ENCODE measurements at places on chromosomes 4 and X.

DNA sequence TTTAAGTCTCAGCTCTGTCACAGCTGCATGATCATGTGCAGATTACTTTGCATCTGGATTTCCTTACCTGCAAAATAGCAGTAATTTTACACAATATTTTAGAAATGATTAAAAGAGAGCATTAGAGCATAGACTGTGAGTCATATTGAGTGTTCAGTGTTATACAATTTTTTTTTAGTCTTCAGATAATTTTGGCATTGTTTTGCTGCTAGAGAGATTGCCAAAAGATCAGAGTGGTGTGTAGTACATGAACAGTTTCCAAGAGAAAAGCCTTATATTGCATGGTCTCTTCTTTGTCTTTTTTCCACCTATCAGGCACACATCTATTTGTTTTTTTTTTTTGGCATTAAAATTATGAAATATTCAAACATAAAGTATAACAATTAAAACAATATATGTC, 209.6 kb upstream of the TLL1 start:
- DNase-seq = no peak

GRCh38 chr4:78885598-78885997, 53.6 kb downstream of the PAQR3 start:
- DNase-seq = peak; percentile 8

DNA sequence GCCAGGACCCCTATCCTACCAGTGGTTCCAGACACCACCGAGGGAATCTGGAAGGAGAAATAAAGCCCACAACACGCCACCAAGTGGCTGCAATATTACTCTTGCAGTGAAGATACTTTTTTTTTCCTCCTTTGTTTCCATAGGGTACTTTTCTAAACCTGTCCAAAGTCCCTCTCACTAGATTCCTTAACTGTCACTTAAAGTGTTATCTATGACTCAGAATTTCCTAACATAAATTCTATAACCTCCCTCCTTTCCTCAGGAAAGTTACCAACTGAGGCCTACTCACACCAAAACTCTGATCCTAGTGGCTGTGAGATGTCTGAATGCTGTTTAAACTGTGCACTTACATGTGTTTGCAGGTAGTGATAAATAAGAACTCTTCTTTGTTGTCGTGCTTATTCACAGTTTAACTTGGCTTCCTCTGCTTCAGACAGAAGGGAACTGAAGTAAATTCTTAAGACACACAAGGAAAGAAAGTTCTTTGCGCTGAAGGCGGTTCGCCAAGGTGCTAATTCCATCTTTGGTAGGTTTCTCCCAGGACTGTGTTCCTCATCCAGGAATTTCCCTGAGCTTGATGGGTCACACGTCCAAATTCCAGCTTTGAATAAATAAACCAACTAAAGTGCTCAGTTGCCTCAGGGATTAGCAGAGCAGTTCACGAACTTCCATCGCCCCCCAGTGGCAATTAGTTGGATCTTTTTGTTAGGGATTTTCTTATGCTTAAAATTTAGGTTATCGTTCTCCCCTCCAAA, 10.7 kb upstream of the HCCS start:
- peak; percentile 18 for DNase-seq

DNA sequence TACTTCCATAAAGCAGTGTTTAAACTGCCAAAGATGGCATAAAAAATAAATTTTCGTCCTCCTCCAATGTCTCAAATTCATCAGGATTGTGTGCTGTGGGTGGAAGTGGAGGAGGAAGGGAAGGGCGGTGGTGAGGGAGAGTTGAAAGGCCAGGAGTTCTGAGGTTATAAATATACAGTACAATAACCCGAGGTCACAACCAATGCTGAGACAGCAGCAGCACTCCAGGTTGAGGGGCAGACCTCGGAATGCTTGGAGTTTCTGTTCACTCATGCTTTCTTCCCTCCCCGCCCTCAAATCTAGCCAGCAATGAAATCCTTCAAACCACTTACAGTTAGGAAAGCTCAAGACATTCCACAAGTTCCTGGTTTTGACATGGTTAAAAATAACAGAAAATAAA, 134.0 kb upstream of the SMAD1 start:
- DNase-seq = no peak

- peak; percentile 41 for DNase-seq
These were observed 777.3 kb upstream of the GALNTL6 start for GRCh38 chr4:171035909-171036308.

DNA sequence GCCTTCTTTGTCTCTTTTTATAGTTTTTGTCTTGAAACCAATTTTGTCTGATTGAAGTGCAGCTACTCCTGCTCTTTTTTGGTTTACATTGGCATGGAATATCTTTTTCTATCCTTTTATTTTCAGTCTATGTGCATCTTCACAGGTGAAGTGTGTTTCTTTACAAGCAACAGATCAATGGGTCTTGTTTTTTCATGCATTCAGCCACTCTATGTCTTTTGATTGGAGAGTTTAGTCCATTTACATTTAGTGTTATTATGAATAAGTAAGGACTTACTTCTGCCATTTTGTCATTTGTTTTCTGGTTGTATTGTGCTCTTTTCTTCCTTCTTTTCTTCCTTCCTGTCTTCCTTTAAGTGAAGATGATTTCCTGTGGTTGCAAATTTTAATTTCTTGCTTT, 224.4 kb downstream of the SLC39A8 start:
- DNase-seq = no peak

DNA sequence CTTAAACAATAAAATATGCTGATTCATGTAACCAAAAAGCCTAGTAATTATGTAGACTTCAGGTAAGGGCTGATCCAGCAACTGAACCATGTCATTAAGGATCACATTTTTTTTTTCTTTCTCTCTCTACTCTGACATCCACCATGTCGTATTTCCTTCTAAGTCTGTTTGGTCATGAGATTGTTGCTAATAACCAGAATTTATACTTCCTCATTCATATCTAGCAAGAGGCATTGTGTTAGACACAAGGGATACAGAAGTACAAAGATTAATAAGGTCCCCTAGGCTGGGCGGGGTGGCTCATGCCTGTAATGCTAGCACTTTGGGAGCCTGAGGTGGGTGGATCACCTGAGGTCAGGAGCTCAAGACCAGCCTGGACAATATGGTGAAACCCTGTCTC, 24.1 kb downstream of the PHEX start:
- no peak for DNase-seq

- DNase-seq = no peak
These were observed 214.9 kb upstream of the UGT8 start for GRCh38 chr4:114383721-114384120.

DNA sequence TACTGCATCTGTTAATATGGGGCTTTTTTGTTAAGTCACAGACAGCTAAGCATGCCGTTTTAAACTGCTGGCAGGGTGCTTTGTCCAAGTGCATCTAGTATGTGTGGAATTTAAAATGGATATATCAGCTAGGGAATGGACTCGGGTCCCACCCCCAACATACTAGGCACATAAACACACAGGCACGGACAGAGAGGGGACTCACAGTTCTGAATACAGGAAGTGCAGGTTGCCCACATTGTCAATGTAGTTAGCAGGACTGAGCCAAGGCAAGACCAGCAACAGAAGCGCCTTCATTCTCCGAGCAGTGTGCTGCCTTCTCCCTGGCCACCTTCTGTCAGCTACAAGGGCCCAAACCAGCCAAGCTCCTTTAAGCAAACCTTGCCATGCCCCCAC, 33.6 kb downstream of the LNX1 start:
- peak; percentile 12 for DNase-seq

DNA sequence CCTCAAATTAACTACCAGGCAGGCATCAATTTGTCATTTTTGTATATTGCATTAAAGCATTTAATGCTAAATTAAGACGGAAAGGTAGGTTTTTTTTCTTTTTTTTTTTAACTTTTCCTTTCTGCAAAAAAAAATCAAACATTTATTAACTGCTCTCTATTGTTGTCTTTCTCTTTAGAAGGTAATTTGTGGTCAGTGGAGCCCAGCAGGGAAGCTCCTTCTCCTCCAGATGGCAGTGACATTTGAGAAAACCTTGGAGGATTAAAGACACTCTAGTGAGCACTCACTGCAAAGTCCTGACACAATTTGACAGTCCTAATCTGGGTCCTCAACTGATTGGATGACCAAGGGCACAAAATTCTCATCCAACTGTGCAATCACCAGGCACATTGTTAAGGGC, 102.4 kb downstream of the SLIT2 start:
- no peak for DNase-seq

- DNase-seq = peak; percentile 51
These were observed 35.0 kb downstream of the NUDT11 start for GRCh38 chrX:51461053-51462044.

GRCh38 chr4:38788317-38788716, 5.5 kb upstream of the TLR10 start:
- no peak for DNase-seq

- no peak for DNase-seq
These were observed 34.3 kb upstream of the CPEB2 start for GRCh38 chr4:14967982-14968381.

DNA sequence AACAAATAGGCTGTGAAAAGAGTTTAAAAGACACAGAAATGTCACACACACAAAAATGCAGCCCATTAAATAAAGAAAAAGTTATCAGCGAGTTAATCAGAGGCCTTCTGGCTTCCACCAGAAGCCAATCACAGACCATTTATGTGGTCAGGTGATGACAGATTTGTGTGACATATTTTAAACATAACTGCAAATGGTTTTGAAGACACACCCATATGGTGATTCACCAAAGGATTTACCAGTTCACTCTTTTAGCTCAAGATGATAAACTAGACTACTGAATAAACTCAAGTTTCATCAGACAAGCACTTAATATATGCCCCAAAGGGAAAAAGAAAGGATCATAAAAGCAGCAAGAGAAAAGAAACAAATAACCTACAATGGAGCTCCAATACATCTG, 181.2 kb downstream of the SPANXN4 start:
- no peak for DNase-seq

DNA sequence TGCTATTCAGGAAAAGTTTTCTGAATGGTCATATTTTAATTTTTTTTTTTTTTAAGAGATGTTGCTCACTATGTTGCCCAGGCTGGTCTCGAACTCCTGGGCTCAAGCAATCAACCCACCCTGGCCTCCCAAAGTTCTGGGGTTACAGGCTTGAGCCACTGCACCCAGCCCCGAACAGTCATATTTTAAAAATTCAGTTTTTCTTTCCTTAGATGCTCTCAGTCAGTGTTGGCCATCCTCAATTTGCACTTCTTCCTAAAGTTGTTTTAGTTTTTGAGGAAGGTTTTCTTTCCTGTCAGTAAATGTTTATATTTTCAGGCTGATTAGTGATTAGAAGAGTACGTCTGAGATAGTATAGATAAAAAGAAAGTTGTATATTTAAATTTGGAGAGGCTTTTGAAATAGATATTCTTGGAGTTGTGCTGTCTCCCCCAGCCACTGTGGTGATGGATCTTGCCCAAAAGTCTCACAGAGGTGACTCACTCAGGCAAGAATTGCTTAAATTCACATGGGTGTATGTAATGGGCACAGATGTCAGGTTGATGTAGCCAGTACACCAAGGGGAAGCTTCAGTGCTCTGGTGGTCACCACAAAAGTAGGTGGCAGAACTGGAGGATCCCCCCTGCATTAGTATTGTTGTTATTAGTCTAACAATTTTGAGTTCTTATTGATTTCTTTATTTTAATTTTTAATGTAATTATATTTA, 72.2 kb upstream of the ELOVL6 start:
- no peak for DNase-seq

GRCh38 chrX:17632942-17633341, 104.4 kb upstream of the SCML1 start:
- no peak for DNase-seq

DNA sequence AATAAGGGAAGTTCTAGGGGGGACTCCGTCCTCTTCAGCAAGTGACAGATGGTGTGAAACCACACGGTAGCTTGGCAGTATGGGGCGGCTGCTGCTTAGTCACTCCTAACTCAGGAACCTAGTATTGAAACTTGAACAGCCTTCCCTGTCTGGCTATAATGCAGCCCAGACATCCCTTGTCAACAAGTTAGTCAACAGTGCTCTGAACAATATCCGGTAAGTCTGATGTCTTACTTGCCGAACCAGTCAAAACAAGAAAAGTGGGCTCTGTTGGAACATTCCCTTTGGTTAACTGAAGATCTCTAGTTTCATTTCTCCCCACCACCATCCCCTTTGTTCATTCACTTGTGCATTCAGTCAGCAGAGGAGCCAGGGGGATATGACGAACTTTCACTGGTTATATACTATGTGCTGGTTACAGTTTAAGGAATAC, 18.7 kb upstream of the CXCL13 start:
- DNase-seq = peak; percentile 32

- no peak for DNase-seq
These were observed 81.7 kb downstream of the SLC10A7 start for GRCh38 chr4:146439999-146440398.

GRCh38 chrX:21905313-21905712, 35.2 kb upstream of the SMS start:
- no peak for DNase-seq

DNA sequence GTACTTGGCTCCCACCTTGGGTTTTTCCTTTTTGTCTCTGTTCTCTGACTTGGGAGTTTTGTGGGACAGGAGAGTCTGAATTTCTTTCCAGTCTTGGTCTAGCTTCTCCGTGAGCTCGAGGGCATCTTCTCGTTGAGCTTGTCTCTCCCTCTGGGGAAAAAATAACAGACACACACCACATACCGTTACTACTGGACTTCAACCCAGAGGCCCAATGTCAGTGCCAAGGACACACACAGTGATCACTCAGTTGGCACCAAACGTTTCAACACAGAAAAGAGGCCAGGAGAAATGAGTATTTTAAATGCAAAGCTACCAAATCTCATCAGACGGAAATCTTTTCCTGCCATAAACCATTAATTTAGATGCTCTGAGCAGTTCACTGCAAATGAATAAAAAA, 9.7 kb downstream of the NOP14 start:
- no peak for DNase-seq

- no peak for DNase-seq
These were observed 204.6 kb downstream of the COX18 start for GRCh38 chr4:72864898-72865297.

GRCh38 chr4:93403571-93403970, 425.0 kb upstream of the ATOH1 start:
- DNase-seq = no peak

GRCh38 chr4:121299367-121299766, 81.5 kb downstream of the QRFPR start:
- no peak for DNase-seq

DNA sequence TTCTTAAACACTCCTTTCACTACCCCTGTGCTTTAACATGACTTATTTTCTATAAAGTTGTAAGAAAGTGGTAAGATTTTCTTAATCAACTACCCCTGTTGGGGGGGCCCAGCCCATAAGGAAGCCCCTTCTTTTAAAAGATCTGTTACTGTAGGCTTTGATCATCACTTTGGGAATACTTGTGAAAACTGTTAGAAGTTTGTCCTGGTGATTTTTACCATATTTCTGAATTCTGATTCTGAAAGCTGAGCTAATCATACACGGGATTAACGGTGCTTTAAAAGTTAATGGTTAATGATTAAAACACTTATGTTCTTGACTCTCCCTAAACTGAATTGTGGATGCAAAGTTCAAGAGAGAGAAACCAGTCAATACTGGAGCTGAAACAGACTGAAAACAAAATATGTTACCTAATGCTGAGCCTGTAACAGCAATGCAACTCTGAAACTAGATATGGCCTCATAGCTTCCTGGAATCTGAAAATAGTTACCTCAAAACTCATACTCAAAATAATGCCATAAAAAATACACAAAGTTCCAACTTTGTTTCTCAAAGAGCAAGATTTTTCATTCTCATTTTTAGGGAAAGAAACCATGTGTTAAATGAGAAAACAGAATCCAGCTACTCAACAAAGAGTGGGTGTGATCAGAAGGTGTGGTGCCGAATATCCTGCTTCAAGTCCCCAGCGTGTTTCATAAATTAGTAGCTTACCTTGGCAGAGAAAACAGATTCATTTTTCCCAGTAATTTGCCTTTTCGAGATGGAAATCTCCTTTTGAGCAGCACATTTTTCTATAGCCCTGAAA, 31.6 kb downstream of the ADH7 start:
- DNase-seq = no peak

All from KBM-7 (cell line).